ENCODE measurements at places on chromosomes 7 and 10. TPM values are rescaled to one million over a fixed set of nuclear protein-coding genes. Genes with fewer than 3 reads are reported as not detected.

- no peak for DNase-seq
Measured at GRCh38 chr7:1345796-1346755, 113.2 kb downstream of the MICALL2 start.

GRCh38 chr10:59902016-59902415 lies 4.3 kb downstream of the CCDC6 start:
- DNase-seq: no peak

DNA sequence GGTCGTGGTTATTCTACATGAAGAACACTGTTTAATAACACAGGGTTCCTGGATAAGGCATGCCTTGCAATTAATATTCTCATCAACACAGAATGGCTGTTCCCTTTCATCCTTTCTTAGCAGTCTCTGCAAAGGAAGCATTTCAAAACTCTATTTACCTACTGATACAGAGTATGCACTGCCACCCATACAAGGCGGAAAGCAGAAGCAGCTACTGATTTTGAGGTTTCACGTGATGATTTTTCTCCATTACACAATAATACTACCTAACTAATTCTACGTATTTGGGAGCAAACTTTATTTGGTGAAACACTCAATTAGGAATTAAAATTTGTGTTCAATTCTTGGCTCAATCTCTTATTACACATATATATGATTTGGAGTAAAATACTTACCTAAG lies 43.0 kb upstream of the COL1A2 start:
- no peak for DNase-seq

DNA sequence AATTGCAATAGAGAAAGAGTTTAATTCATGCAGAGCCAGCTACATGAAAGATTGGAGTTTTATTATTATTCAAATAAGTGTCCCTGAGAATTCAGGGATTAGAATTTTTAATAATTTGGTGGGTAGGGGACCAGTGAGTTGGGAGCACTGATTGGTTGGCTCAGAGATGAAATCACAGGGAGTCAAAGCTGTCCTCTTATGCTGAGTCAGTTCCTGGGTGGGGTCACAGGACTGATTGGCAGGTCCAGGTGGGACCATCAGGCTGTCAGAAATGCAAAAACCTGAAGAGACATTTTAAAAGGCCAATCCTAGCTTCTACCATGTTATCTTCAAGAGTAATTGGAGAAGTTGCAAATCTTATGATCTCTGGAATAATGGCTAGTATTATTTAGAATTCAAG lies 56.0 kb upstream of the KAT6B start:
- DNase-seq: no peak

- DNase-seq: no peak
Measured at GRCh38 chr10:17768957-17769356, 17.0 kb downstream of the TMEM236 start.

DNA sequence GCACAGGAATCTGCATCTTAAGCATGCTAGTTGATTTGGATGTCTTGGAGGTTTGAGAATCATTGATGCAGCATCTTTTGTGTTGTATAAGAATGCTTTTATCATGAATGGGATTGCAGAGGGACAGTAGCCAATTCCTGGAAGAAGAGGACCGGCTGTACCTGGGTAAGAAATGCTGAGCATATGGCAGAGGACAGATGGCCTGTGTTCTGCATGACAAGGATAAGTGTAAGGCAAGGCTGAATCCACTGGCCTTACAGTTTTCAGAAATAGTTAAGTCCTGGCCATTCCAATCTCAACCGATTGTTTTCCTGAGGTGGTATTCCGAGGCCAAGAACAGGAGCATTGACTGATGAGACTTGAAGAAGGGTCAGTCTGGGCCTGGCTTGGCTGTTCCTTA lies 24.4 kb upstream of the KBTBD2 start:
- DNase-seq: no peak

DNA sequence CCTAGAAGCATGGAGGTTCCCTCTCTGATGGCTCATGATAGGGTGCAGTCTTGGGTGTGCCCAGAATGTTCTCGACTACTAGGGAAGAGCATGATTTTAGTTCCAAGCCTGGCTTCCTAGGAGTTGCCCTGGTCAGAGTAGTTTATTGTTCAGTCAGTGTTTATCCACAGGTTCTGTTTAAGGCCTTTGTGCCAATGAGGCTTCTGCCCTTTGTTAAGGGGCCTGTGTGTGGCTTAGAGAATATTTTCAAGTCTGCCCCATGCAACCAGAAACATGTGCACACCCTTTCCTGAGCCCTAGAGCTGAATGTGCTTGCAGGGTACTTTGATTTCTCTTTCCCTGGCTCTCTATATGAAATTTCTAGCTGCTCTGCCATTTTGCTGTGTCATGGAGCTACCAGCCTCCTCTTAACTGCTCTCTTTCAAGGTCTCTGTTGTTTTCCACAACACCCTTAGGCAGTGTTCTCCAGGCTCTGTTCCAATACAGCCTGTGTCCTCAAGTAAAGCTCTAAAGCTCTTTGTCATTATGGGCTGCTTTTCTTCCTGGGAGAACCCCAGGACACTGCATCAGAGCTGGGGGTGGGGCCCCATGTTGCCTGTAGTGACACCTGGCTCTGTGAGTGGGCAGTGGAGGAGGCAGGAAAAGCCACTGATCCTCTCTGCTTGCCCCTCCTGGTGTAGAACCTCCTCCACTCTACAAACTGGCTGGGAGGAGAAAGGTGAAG lies 34.1 kb upstream of the TSPAN33 start:
- no peak for DNase-seq

DNA sequence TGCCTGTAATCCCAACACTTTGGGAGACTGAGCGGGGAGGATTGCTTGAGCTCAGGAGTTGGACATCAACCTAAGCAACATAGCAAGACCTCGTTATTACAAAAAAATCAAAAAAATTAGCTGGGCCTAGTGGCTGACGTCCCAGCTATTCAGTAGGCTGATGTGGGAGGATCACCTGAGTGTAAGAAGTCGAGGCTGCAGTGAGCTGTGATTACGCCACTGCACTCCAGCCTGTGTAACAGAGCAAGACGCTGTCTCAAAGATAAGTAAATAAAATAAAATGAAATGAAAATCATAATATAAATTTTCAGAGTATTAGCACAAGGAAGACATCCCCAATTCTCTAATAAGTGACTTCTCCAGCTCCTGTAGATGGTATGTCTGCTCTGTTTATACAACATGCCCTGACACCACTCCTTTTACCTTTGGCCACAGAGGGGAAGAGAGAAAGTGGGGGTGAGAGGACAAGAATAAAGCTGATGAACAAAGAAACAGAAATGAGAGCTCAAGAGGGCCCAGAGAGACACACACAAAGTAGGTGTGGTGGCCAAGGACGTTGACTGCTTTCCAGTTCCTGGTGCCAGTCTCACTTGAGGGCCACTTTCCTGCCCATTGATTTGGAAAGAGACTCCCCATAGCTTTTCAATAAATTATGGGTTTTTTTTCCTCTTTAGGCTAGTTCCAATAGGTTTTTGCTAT lies 62.9 kb downstream of the PTTG1IP2 start:
- no peak for DNase-seq

DNA sequence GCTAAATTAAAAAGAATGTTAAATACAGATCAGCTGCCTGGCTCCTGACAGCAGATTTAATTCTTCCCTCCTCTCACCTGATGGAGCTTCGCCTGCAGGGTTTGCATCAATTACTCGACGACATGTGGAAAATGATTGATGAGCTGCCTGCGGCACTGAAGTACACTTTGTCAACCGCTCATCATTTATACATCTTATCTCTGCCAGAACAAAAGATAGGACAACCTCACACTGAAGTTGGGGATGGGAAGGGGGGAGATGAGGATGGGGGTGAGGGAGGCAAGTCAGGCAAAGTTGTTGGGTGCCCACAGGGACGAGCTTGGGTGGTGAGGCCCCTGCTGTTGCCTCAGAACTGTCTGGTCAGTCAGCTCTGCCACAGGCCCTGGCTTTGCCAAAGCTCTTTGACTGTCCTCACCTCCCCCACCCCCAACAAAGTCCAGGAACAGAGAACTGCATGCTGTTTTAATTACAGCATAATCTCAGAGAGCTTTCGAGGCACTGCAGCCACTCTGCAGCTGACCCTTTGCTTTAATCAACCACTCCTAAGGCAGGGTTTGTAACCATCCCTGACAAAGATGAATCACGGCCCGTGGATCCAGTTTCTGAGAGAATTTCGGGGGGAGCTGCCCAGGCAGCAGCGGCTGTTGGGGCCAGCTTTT lies 702.3 kb downstream of the LRMDA start:
- no peak for DNase-seq

DNA sequence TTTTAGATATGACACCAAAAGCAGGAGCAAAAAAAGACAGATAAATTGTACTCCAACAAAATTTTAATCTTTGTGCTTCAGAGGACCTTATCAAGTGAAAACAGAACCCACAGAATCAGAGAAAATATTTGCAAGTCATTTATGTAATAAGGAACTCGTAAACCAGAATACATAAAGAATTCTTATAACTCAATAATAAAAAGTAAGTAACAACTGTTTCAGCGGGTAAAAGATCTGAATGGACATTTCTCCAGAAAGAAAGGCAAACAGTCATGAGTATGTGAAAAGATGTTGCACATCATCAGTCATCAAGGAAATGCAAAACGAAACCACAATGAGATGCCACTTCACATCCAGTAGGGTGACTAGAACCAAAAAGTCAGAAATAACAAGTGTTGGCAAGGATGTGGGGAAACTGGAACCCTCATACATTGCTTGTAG lies 167.7 kb upstream of the KCTD7 start:
- DNase-seq: no peak

GRCh38 chr7:29806208-29806994 lies at the start of gene WIPF3:
TSS of gene WIPF3 (plus strand) at chr7:29806508. CDS start at chr7:29834725, 28,217 bp downstream.
- DNase-seq: no peak

DNA sequence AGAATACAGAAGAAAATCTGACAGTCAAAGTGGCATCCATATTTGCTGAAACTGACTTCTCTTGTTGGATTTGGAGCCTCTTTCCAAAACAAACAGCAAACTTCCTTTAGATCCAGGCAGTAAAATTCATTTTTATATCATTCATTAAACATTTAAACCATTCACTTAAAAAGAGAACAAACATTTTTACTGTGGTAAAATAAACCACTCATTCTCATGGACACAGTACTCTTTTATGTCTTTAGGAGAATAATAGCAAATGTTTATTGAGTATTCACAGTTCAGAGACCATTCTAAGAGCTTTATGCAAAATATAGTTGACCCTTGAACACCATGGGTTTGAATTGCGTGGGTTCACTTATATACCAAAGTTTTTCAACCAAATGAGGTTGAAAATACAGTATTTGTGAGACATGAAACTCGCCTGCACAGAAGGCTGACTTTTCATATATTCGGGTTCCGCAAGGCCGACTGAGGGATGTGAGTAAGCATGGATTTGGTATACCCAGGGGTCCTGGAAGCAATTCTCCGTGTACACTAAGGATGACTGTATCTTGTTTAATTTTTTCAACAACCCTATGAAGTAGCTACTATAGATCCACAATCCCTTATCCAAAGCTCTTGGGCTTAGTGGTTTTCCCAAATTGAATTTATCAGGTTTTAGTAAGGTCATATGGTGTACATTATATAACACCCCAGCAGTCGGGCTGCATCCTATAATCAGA lies 49.1 kb downstream of the ATXN7L1 start:
- DNase-seq: no peak

GRCh38 chr10:35784751-35785150 lies 142.7 kb upstream of the FZD8 start:
- no peak for DNase-seq

DNA sequence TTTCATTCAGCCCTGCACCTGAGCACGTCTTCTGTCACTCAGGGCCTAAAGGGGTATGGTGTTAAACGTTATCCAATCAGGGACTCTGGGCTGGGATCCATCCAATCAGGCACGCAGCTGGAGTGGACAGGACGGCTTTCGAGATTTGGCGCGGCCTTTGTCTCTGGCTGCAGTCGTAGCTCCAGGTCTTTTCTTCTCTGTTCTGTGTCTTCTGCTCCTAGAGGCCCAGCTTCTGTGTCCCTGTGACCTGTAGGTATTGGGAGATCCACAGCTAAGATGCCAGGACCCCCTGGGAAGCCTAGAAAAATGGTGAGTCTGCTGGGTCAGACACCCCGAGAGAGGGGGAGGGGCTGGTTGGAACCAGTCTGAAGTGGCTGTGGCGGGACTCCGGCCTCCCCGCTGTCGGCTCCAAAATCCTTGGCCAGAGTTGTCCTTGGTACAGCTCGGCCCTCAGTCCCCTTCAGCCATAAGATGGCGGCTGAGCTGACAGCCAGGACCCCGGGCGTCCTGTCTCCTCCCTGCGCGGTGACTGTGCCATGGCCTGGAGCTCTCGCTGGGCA lies 11.7 kb upstream of the ZNF680 start:
- DNase-seq: no peak

GRCh38 chr7:22842973-22843372 lies 20.3 kb upstream of the TOMM7 start:
- no peak for DNase-seq

DNA sequence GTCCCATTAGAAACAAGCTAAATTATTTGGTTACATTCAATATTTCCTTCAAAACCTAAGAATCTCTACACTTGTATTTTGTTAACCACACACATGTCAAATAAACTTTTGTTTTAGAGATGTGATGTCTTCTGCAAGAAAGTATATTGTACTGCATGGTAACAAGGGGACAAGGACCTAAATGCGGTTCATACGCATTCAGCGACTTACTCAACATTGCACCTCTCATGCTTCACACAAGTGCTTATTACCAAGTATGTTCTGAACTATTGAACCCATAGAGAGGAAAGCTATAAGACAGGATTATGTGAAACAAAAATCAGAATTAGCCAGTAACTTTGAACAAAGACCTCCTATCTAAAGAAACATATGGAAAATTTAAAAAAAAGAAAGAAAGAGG lies 68.3 kb downstream of the CREB5 start:
- DNase-seq: no peak

DNA sequence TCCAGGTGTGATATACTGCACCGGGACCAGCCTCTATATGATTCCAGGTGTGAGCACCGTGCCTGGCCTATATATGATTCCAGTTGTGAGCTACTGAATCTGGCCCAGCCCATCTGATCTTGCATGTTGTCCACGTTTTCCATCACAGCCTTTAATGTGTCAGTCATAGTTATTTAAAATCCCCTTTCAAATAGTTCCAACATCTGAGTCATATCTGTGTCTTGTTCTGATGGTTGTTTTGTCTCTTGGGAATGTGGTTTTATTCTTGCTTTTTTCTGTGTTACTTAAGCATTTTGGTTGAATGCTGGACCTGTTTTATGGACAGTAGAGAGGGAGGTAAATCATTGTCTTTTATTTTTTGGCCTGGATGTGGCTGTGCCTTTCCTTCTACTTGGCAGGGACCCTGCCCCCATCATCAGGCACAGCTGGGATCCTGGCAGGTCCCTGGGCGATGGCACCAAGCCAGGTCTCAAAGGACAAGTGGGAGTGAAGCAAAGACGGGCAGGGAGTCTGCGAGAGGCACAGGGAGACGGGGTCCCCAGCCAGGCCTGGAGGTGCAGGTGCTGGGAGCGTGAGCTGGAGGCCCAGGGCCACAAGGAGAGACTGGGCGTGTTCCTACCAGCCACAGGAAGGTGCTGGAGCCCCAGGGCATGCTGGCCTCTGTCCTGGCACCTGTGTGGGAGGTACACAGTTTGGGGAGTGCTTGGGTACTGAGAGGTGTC lies 94.7 kb downstream of the DYNC2I1 start:
- no peak for DNase-seq

Gene CRYGN
- 0.22 TPM for total RNA-seq

Gene HOXA4
- not detected for total RNA-seq

Gene CHRM2
- total RNA-seq: not detected

Gene MDH2
- total RNA-seq: 292 TPM

Gene PLXNA4
- 0.15 TPM for total RNA-seq

Gene FAM131B
- 0.54 TPM for total RNA-seq
